ENCODE measurements at places on chromosomes 12 and 14. TPM values are rescaled to one million over a fixed set of nuclear protein-coding genes. Genes with fewer than 3 reads are reported as not detected.
A peak's percentile ranks its signal among the peaks of the same experiment; 100 is the strongest.

DNA sequence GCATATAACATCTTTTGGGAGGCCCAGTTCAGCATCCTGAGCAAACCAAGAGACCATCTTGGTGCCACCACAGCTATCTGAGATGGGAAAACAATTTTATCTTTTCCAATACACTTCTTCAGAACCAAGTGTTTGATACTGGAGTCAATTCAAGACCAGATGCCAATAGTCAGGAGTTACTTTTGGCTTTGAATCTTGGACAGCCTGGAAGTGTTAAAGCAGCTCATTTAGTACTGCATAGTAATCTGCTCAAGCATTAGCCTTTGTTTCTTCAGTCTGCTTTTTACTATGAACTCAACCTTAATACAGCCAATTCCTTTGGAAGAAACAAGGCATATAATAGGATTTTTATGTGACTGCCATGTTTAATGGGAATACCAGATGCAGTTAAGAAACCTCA, 81.9 kb upstream of the TSPAN8 start:
- DNase-seq = no peak

DNA sequence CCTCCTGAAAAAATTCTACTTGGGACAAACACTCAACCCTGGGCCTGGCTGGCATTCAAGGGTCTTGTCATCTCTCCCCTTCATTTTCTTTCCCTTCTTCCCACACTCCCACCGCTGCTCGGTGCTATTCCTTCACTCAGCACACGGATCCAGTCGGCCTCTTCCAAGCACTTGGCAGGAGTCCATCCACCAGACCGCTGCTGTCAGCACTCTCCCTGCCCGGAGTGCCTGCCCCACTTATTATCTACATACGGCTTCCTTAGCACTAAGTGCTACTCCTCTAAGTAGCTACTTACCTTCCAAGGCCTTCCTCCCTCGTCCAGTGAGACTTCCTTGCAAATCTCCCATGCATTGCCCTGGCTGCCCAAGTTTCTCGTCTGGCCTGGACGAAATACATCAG, 29.8 kb downstream of the CALM1 start:
- DNase-seq = no peak

- DNase-seq = no peak
Observed at GRCh38 chr12:105233041-105233905, 2.7 kb downstream of the APPL2 start.

GRCh38 chr12:69639400-69640016, 28.8 kb upstream of the LRRC10 start:
- peak; percentile 54 for DNase-seq

CLEC4C gene
- 0.09 TPM for polyA plus RNA-seq

OVCH1 gene
- polyA plus RNA-seq = 0.48 TPM

GRCh38 chr14:65115615-65116014, 13.3 kb upstream of the MAX start:
- no peak for DNase-seq

DNA sequence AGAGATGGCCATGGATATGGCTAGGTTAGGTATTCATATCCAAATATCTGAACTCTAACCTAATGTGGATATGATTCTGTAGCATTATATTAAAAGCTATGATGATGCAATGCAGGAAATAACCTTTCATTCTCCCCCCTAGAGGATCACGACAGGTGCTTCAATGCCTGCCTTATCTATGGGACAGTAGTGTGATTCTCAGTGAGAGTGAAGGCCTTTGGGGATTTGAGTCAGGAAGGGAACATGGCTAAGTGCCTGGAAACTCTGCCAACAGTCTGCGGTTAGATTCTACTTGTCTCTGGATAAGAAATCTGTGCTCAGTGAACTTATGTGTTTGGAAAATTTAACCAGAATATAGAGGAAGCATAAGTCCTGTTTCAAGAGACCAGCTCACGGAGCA, 81.8 kb downstream of the SLC38A1 start:
- DNase-seq = peak; percentile 72

GPR162 gene
- polyA plus RNA-seq = 25.6 TPM

DNA sequence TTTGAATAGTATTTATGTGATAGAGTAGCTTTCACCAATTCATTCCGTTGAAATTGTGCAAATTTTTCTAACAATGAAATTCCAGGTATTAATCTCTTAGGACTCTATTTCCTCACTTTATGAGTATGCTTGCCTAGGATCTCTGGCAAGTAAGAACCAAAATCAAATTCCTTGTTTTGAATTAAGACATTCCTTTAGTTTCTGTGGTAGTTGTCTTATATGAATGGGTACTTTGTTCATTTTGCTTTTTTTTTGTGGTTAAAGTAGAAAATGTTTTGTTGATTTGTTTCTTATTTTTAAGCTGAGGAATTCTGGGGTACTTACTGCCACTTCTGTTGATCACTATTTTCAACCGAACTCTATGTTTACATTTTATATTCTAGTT, 59.8 kb downstream of the KITLG start:
- no peak for DNase-seq

GRCh38 chr12:47767216-47767724, 5.8 kb upstream of the SLC48A1 start:
- DNase-seq = no peak

GRCh38 chr12:32305163-32305562, 94.2 kb upstream of the FGD4 start:
- peak; percentile 63 for DNase-seq

DNA sequence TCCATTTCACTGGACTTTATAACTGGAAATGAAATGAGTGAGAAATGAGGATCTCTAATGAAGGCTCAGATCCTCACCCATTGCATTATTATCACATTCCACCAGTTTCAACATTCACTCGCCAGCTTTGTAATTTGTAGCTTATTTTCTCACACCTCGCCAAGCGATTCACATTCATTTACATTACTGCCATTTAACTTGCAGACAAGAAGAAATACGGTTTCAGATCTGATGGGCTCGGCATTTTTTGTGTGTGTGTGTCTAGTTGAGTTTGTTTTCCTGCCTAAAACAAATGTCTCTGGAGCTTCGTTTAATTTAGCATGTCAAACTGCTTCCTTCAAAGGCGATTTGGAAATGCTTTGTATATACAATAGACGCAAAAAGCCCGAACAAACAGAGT, 132.2 kb downstream of the FLRT2 start:
- DNase-seq = no peak

DNA sequence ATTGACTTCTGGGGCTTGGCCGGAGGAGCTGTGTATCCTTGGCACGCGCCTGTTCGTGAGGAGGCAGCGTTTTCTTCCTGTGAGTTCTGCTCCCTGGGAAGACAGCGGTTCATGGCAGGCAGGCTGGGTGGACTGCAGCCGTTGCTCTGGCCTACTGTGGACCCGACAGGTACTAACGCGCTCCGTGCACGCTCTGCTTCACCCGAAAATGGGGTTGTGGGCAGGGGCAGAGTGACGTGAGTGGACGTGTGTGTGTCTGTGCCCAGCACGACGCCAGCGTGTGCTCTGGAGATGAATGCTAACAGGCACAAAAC, 179.1 kb downstream of the KIF26A start:
- DNase-seq = no peak

TEAD4 gene
- polyA plus RNA-seq = 103 TPM

BRI3BP gene
- 3.5 TPM for polyA plus RNA-seq

DNA sequence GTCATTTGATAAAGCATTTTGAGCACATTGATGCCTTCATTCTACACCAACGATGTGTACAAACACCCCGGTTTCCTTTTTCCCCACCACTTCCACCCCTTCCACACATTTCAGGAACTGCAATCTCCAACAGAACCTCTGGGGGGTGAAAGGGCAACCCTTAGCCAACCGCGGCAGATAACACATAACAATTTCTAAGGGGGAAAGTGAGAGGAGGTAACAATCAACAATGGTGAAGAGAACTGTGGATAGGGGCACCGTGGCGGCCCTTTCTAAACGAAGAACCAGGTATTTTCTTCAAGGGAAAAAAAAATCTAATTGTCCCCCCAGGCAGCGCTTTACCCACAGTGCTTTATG, 1.1 kb downstream of the KITLG start:
- DNase-seq = peak; percentile 35

GRCh38 chr14:105388110-105388951, 10.0 kb upstream of the TEX22 start:
- peak; percentile 75 for DNase-seq

NPFF gene
- polyA plus RNA-seq = 0.49 TPM

CDKN3 gene
- polyA plus RNA-seq = 22.6 TPM

GRCh38 chr14:75236467-75236866, 42.2 kb upstream of the FOS start:
- DNase-seq = no peak

TOMM20L gene
- 0.88 TPM for polyA plus RNA-seq

FGF23 gene
- 0.16 TPM for polyA plus RNA-seq

GRCh38 chr12:106910202-106910601, 45.5 kb upstream of the TMEM263 start:
- no peak for DNase-seq

TSPAN8 gene
- polyA plus RNA-seq = 1.9 TPM

FAM90A1 gene
- polyA plus RNA-seq = 0.79 TPM

DNA sequence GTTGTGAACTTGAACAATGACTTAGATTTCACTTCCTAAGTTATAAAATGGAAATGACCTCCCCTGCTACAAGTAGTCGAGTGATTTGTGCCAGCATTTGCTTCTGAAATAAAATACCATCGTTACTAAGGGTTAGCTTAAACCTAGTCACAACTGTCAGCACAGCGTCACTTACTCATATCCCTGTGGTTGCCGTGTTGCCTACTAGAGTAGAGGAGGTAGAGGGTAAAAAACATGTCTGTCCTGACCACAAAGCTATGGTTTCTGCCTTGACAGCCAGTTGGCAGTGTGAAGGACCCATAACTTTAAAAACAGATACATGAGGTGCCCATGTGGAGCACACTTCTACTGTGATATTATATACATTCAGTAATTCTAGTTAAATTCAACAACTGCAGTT, 234.2 kb upstream of the RGS6 start:
- no peak for DNase-seq

- DNase-seq = peak; percentile 74
Observed at GRCh38 chr14:75877292-75877691, 104.5 kb downstream of the TGFB3 start.

GRCh38 chr12:2544230-2544629, 250.5 kb upstream of the FKBP4 start:
- DNase-seq = no peak

Measured in muscle of leg (tissue), 16 donors.